GM12865 (cell line): ENCODE measurements at places on chromosomes 4 and X.

- peak; percentile 24 for DNase-seq
Measured at GRCh38 chrX:151488677-151489076, 74.8 kb upstream of the PASD1 start.

GRCh38 chr4:24557026-24558025 is 27.0 kb downstream of the DHX15 start:
- DNase-seq = no peak

DNA sequence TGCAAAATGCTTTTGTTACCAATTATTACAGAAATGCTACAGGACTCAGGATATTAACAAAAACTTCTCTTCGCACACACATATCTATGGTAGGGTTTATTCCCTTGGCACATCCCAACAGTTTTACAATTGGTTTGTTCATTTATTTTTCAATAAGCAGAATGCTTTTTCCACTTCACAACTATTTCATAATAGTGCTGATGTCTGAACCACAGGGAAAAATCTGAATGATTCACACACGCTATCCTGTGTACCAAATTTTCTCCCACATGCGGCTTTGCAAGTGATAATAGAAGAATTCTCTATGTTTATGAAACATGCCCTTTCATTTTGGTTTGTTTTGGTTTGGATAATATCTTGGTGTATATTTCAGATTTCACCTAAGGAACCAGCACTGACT is 725.7 kb upstream of the TENM3 start:
- DNase-seq = no peak

GRCh38 chrX:27555514-27555913 is 34.6 kb upstream of the DCAF8L2 start:
- peak; percentile 0 for DNase-seq

DNA sequence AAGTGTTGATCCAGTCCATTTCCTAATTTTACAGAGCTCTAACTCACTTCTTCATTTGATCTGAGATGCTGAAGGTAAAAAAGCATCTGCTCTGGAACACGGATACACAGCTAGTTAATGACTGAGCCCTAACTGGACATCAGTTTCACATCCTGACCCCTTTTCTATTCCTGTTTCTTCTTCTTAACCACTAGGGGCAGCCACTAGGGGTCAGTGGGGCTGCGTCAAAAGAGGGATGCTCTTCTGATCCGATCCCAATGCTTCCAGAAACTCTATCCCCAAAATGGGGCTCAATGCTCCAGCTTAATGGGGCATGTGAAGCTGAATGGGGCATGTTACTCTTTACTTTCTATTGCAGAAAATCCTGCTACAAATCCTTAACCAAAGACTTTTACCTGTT is 33.4 kb upstream of the PHKA2 start:
- DNase-seq = peak; percentile 26

DNA sequence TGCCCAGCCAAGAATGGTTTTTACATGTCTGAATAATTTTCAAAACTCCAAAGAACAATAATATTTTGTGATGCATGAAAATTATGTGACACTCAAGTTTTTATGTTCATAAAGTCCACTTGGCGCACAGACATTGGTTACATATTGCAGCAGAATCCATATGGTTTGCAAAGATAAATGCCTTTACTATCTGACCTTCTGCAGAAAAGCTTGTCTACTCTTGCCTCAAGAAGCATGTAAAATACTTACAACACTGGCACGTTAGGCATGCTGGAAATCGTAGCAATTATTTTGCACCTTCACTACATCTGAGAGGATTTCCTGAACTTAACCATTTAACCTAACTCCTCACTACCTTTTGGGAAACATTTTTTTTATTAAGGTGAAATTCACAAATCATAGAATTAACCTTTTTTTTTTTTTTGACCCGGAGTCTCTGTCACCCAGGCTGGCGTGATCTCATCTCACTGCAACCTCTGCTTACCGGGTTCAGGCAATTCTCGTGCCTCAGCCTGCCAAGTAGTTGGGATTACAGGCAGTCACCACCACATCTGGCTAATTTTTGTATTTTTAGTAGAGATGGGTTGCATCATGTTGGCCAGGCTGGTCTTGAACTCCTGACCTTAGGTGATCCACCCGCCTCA is 3.5 kb upstream of the XG start:
- DNase-seq = no peak

DNA sequence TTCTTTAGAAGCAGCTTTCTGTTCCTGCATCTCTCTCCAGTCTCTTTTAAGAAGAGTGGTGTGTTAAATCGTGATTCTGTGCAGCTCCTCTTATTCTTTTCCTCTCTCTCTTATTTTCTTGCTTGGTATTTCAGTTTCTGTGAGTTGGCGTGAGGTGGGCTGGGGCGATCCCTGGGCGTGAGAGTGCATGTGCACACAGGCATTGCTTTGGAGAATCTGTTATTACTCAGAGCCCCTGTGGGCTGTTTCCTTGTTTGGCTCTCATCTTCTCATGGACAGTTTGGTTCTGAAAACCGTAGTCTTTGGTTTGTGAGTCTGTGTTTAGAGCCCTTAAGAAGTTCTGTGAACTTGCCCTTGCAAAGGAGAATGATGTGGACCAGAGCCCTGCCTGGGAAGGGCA is 97.2 kb upstream of the CLNK start:
- DNase-seq = peak; percentile 47
